Stimulated activated CD4-positive, alpha-beta T cell treated with anti-CD3 and anti-CD28 coated beads, Interleukin-1b, Interleukin-23, amount 100 ng/mL, for 24 hours (primary cell): ENCODE measurements at places on chromosomes 6 and 20.

DNA sequence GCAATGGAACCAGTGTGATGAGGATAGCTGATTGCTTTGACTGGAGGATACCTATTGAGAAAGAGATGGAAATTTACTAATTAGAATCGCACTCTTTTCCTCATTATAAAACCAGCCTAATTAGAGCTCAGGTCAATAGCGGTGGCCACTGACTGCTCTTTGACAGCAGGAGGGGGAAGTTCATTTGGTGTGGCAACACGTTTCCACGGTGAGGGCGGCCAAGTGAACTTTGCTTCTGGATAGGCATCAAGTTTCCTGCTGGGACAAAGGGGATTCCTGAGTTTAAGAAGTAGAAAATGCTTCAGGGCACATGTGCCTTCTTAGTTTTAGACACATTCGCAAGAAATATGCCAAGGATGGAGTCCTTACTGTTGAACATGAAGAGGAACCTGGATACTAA lies 145.3 kb upstream of the NRN1 start:
- DNase-seq: no peak

- no peak for DNase-seq
Measured at GRCh38 chr20:62190639-62191411, 8.0 kb downstream of the MTG2 start.

- DNase-seq: no peak
Measured at GRCh38 chr6:12490351-12490903, 200.3 kb downstream of the EDN1 start.

DNA sequence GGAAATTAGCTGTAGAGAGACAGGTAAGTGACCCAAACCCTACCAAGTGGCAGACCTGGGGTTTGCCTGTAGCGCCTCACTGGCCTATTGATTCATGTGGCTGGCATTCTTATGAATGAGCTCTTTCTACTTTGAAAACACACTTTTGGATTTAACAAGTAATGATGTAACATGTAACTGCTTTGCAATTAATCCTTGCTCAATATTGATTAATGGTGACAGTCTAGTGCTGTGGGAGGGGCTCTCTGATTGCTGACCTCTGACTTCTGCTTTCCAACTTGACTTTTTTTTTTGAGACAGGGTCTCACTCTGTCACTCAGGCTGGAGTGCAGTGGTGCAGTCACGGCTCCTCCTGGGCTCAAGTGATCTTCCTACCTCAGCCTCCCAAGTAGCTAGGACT lies 82.7 kb downstream of the TIAM2 start:
- no peak for DNase-seq

GRCh38 chr6:1815827-1816452 lies 206.2 kb downstream of the FOXC1 start:
- no peak for DNase-seq

DNA sequence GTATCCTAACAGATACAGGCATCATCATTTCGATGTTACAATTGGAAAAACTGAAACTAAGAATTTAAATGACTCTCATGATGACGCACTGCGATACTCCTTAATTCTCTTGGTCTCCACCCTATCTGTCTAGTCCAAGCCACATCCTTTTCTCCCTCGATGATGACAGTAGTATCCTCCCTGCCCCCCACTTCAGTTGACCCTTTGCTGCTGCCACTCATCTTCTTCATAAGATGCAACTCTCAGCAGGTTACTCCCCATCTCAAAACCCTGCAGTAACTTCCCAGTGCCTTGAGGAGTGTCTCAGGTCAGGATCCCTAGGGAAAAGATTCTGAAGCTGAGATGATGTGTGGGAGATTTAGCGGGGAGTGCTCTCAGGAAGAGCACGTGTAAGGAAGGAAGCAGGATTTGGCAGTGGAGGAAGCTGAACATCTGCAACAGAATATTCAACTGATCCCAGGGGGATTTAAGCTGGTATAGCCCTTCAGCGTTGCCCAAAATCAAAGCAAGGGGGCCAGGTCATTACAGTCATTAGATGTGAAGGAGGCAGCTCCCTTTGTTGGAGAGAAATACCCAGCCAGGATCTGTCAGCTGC lies 16.1 kb downstream of the JPH2 start:
- no peak for DNase-seq

DNA sequence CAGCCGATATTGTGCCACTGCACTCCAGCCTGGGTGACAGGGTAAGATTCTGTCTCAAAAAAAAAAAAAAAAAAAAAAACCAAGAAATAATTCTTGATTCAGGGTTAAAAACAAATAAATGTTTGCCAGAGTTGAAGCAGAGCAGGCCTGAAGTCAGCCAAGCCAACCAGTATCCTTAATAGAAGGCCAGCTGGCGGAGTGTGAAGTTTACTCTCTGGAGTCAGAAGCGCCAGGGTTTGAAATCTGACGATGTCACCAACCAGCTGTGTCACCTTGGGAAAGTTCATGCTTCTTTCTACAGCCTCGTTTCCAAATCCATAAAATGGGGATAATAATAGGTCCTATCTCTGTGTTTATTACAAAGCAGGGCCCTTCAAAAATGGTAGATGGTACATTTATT lies 73.0 kb upstream of the ENPP5 start:
- DNase-seq: no peak

DNA sequence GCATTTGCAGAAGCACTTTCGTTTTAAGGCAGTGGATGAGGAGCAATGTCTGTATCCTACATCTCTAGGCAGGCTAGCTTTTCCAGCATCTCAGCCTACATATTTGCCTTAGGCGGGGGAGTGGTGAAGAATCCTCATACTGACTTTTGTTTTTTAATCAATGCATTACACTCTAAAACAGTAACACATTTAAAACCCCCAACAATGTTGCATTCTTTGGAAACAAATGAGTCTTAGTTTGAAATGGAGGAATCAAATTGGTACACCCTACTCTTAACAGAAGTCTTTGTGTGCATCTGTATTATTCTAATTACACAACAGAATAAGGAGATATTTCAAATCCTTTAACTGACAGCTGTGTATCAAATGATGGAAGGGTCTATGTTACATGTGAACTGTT lies 9.0 kb downstream of the NKAIN2 start:
- no peak for DNase-seq

DNA sequence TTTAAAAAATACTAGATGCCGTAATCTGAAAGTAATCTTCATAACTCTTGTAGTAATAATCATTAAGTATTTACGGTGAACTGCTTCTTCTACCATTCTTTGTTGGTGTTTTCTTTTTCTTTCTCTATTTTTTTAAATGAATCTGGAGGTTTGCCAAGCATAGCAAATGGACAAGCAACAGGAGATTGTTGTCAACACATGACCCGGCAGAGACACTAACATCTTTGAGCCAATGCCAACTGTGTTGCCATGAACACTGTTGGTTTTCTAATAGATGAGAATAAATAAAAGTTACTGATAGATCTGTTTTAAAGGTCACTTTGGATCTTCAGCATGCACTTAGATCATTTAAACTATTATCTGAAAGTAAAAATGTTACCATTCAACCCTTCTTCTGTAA lies 523.6 kb upstream of the EYS start:
- no peak for DNase-seq

GRCh38 chr20:41784209-41784958 lies 166.2 kb upstream of the CHD6 start:
- DNase-seq: no peak

- no peak for DNase-seq
Measured at GRCh38 chr6:143549221-143549948, 37.9 kb upstream of the FUCA2 start.

GRCh38 chr20:57078116-57078515 lies 188.3 kb downstream of the BMP7 start:
- no peak for DNase-seq

GRCh38 chr6:153001767-153002612 lies 519 bp downstream of the MTRF1L start:
- DNase-seq: no peak

DNA sequence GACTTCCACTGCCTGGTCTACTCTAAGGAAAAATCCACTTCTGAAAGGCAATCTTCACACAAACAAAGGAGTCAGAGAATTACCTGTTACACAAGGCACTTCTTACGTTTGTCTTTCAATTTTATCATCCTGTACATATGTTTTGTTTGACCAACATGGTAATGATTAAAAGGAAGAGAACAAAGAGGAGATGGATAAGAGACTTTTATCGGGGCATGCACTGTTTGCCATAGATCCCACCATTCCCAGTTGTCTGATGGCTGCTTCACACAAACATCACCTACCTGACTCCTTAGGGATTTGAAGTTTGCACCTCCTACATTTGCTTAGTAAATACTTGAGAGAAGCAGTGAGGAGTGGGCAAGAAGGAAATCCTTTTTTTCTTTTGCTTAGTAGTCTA lies 87.1 kb downstream of the BFSP1 start:
- DNase-seq: no peak

GRCh38 chr20:16390991-16391390 lies 182.3 kb downstream of the KIF16B start:
- no peak for DNase-seq

DNA sequence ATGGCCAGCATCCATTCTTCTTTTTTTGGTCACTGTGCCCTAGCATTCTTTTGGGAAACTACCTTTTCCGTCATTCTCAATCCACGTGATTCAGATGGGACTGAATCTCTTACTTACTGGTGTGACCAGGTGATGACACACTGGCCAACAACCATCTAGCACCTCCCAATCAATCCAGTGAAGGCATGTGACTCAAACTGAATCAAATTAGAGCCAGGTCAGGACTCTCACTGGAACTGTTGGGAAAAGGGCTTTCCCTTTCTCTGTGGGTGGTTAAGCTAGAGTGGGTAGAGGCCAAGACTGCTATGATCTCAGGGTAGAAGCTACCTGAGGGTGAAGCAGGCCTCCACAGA lies 36.2 kb upstream of the ZMYND8 start:
- DNase-seq: no peak

DNA sequence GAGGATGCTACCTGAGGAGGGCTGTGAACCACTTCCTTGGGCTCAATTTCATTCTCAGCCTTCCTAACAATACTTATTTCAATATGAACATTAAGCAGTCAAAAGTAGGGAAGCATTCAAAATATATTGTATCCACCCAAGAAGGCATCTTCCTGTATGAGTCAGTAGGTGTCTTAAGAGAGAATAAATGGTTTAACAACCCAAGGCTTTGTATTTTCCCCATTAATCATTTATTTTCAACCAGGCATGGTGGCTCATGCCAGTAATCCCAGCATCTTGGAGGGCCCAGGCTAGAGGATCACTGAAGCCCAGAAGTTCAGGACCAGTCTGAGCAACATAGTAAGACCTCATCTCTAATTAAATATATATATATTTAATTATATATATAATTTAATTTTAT lies 74.5 kb upstream of the MARCKS start:
- no peak for DNase-seq

DNA sequence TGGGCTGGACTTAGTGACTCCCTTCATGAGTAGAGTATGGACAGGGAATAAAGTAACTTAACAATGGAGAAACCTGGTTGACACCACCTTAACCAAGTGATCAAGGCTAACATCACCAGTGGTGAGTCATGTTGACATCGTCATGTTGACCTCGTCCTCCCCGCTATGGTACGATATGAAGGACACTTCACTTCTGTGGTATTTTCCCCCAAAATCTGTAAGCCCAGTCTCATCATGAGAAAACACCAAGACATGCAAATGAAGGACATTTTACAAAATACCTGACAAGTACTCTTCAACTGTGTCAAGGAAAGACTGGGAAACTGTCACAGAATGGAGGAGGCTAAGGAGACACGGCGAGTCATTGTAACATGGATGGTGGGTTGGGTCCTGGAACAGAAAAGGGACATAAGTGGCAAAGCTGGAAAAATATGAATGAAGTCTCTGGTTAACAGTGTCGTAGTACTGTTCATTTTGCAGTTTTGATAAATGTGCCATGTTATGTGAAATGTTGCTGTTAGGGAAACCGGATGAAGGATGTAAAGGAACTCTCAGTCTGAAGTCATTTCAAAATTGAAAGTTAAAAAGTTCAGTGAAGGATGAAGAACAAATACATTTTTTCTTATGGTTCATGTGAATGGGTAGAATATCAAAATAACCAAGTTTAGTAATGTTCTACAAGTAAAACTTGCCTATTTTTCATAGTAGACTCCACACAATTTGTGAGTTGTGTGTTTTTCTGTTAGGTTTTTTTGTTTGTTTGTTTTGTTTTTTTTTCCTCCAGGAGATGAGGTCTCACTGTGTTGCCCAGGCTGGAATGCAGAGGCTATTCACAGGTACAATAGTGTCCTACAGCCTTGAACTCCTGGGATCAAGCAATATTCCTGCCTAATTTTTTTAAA lies 247.5 kb downstream of the TMEM242 start:
- DNase-seq: no peak

GRCh38 chr6:24960991-24961475 lies 25.3 kb upstream of the RIPOR2 start:
- no peak for DNase-seq

DNA sequence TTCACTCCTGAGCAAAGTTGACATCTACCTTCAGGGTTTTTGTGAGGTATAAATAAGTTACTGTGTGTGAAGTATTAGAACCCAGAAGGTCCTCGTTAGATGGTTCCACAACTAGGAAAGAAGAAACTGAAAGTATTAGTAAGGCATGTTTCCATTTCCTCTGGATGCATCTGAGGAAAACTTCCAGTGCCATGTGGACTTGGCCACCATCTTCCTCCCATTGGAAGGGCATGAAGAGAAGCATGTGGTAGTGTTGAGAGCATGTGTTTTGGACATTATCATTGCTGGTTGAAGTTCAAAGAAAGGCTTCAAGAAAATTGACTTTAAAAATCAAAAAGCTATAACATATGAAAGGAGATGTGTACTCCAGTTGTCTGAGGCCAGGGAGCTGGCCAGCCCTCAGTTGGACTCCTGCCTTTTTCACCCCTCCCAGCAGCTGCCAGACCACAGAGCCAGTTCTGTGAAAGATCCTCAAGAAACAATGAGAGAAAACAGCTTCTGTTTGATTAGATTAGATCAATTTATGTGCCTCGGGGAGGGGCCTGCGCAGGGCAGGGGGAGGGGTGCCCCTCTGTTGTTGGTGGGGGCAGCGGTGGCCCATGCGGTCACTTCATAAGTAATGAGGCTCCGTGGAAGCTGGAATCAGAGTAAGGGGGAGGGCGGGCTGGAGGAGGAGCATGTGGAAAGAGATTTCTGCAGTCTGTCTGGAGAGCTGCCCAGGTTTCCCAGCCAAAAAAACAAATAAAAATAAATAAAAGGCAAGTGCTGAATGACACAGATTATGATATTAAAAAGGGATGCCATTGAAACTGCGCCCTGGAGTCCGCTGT lies 154.0 kb downstream of the JARID2 start:
- no peak for DNase-seq

- no peak for DNase-seq
Measured at GRCh38 chr20:4457566-4458543, 263.9 kb upstream of the PRND start.

- DNase-seq: no peak
Measured at GRCh38 chr6:12911427-12911826, 194.9 kb downstream of the PHACTR1 start.

GRCh38 chr6:12007887-12008286 lies 4.2 kb upstream of the HIVEP1 start:
- DNase-seq: no peak

- DNase-seq: no peak
Measured at GRCh38 chr6:42140032-42140431, 2.4 kb downstream of the C6orf132 start.

DNA sequence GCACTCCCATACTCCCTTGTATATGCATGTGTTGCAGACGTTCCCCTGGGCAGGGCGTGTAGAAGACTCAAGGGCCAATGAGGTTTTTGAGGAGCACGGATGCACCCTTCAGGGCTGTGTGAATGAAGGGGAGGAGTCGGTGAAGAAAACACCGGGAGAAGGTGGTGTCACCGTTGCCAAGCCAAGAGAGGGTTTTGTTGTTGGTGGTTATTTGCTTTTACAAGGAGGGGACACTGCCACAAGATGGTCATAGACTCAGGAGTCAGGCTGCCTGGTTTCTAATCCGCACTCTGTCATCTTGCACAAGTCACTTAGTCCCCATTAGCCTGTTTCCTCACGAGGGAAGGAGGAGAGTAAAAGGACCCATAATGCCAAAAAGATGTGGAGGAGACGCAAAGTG lies 124.0 kb downstream of the PXDC1 start:
- DNase-seq: no peak
